ENCODE measurements at places on chromosomes 2 and 18.
A peak's percentile ranks its signal among the peaks of the same experiment; 100 is the strongest.

DNA sequence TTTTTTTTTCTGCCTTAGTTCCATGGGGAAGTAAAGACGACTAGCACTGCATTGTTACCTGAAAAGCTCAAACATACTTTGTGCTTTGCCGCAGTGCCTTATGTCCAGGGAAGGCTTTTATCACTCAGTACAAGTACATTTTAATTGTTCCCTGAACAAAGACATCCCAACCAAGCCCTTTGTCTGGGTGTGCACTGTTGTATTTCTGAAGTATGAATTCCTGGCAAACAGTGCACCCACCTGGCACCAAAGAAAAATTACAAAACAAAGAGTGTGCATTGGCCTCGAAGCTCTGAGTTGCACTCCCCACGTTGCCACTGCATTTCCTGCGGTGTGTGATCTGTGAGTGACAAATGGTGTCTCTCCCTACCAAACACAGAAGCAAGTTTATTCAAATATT, 858.5 kb upstream of the PIK3C3 start:
- peak; percentile 13 for DNase-seq

- DNase-seq = peak; percentile 40
Observed at GRCh38 chr2:29314816-29315571, 199.8 kb downstream of the CLIP4 start.

- DNase-seq = no peak
Observed at GRCh38 chr2:158038901-158039300, 62.8 kb upstream of the UPP2 start.

DNA sequence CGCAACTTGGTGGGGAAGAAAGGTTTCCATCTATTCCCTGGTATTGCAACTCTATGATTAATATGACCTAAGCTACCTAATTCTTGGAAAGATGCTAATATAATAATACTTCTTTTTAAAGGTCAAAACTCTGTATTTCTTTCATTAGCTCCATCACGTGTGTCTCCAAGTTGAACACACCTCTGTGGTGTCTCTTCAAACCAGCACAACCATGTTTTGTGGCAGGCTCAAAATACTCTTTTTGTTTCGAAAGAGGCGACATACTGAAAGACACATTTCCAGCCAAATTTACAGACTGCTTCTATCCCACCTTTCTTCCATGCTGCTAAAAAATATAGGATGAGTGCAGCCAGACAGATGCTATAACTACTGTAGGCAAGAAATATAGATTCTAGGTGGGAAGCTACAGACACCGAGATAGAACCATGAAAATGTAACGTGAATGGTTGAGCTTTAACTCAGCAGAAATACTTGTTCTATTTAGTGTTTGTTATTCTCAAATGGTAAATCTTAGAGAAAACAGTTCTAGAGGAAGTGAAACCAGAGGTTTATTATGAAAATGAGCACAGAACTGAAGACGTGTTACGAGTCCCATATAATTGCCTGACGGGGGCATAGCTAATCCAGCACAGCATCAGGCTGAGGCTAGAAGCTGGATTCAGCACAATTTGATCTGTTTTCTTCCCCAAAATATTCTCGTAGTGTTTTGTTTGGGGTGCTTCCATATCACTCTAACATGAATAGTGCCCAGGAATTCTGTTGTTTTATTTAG, 991.5 kb upstream of the FANCL start:
- DNase-seq = no peak

DNA sequence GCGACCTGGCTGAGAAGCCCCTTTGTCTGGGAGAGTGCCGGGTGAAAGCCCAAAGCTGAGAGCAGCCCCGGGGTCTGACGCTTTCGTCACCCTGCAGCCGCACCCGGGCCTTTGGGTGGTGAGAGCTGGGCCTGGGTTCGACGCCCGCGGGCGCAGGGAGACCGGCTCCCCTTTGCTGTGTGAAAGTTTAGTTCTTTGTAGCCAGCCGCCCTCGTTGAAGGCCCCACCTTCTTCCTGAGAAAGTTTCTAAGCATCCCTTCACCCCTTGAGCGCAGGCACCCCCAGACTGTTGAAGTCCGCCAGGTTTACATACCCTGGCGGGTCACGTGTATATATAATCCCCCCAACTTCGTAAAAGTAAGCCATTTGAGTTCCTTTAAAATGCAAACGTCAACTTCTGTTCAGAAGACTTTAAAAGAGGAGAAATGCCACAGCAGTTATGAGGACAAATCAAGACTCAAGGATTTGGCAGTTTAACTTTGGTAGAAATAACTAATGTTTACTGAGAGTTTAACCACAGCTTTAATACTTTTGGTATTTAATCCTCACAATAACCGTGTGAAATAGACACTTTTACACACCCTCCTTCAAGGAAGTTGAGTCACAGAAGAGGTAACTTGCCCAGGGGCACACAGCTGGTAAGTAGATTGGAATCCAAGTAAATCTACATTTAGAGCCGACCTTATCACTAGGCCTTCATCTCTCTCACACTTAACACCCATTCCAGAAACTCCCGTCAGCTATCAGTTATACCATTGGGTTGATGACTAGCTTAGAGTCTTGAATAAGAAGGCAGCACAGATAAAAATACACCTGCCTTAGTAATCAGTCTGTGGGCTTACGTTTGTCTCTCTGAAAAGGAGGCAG, 1.1 kb upstream of the MBOAT2 start:
- peak; percentile 90 for DNase-seq

GRCh38 chr18:22278798-22279197, 109.4 kb downstream of the GATA6 start:
- DNase-seq = no peak

DNA sequence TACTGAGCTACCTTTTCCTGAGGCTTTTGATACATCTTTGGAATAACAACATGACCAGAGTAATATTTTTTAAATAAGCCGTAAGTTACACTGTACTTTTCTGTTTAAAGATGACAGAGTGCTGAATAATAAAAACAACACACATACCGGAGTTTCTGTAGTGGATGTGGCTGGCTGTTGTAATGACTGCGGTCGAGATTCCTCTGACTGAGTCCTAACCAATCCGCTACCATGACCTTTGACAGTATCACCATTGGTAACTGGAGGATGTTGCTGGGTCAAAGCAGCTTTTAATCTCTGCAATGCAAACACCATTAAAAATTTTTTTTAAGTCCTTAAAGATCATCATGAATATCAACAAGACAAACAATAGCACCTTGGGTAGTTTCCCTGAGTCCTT, 70.7 kb downstream of the ATF2 start:
- no peak for DNase-seq

GRCh38 chr18:22710673-22711191, 222.4 kb upstream of the RBBP8 start:
- no peak for DNase-seq

DNA sequence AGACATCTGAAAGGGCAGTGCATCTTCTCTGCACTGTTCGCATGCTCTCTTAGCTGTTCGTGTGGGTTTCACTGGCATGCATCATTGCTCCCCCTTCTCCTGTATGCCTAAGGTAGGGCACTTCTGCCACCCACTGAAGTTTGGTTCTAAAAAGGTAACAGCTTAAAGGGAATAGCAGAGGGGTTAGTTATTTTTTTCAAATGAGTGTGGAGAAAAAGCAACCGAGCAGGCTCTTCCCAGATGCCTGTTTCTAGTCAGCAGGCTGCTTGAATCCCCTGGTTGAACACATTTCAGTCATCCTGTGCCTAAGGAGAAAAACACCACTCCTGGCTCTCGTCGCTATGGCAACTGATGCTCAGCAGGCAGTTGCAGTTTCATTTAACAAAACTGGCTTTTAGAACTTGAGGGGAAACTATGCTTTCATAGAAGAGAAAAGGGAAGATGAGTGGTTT, 69.8 kb upstream of the GALNT3 start:
- no peak for DNase-seq

DNA sequence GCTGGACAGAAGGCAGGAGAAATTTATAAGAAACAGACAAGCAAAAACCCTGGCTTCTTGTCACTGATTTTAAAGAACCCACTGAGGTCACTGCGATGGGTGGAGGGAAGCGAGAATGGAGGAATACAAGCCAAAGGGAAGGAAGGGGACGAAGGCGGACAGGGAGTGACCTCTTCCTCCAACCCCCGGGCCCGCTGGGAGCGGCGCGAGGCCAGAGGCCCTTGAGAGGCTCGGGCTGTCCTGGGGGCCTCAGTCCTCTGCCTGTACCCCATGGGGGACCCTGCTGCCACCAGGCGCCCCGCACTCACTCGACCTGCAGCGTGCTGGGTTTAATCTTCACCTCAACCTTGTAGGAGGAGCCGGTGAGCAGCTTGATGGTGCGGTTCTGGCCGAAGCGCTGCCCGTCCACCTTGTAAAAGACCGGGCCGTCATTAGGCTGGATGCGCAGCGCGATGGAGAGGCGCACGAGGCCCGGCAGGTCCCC, 793 bp downstream of the CNRIP1 start:
- DNase-seq = peak; percentile 26

All from RPMI7951 (cell line).